Renal cortex interstitium (tissue), 15 donors: ENCODE measurements at places on chromosomes 2 and 18. TPM values are rescaled to one million over a fixed set of nuclear protein-coding genes. Genes with fewer than 3 reads are reported as not detected.

ALPI gene
- not detected for polyA plus RNA-seq

EIF2B4 gene
- polyA plus RNA-seq, result 49.7 TPM

FABP1 gene
- 15.0 TPM for polyA plus RNA-seq

LBX2 gene
- 3.4 TPM for polyA plus RNA-seq

IHH gene
- 1.3 TPM for polyA plus RNA-seq

MRPS5 gene
- 91.8 TPM for polyA plus RNA-seq

ANKRD30BL gene
- polyA plus RNA-seq, result 1.2 TPM

GALR1 gene
- polyA plus RNA-seq, result 0.15 TPM

RAX gene
- polyA plus RNA-seq, result not detected

RRM2 gene
- polyA plus RNA-seq, result 44.8 TPM

REG3A gene
- not detected for polyA plus RNA-seq

SLC16A14 gene
- 7.8 TPM for polyA plus RNA-seq

BOD1L2 gene
- polyA plus RNA-seq, result not detected
